Stimulated activated memory B cell treated with anti-CD40 and anti-IgM and Interleukin-4, amounts not matched to agents 10 μg/mL and 1 μg/mL and 100 μg/mL, for 72 hours (primary cell): ENCODE measurements at places on chromosomes 3 and 15.

GRCh38 chr3:40009991-40010390 is 200.6 kb downstream of the MYRIP start:
- no peak for ATAC-seq

- no peak for ATAC-seq
These were observed 666.6 kb upstream of the UBE2E2 start for GRCh38 chr3:22536541-22536940.

DNA sequence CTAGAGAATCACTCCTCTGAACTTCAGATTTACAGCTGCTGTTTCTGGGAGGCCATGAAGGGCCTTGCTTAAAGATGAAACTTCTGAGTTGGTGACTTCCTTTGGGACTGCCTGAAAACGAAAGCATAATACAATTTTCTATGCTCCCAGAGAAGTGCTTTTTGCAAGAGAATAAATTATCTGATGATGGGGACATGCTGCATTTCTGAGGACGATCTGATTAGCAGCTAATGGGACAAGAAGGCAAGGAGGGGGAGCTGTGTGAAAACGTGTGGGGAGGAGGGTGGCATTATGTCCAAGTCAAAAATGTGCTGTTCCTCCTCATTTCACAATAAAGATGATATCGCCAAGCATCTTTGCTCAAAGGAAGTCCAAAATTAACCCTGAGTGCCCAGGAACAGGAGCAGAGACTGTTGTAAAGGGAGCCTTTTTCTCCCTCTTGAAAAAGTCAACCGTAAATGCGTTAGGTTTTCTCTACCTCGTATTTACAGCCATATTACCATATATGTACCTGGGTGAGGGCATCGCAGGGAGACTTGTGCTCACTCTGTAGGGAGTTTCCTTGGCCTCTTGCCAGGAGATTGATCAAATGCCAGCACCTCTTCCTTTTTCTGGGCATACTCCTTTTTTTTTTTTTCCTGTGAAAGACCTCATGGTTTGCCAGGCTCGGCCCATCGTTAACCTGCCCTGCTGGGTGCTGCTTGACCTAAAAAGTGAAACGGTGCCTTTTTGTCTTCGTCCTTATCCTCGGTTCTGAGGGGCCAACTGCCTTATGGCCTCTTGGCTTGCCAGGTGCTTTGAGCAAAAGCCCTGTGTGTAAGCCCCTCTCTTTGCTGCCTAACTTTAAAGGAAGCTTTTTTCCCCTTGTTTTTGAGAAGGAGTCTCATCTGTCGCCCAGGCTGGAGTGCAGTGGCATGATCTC is 11.5 kb downstream of the ITPR1 start:
- ATAC-seq = no peak

DNA sequence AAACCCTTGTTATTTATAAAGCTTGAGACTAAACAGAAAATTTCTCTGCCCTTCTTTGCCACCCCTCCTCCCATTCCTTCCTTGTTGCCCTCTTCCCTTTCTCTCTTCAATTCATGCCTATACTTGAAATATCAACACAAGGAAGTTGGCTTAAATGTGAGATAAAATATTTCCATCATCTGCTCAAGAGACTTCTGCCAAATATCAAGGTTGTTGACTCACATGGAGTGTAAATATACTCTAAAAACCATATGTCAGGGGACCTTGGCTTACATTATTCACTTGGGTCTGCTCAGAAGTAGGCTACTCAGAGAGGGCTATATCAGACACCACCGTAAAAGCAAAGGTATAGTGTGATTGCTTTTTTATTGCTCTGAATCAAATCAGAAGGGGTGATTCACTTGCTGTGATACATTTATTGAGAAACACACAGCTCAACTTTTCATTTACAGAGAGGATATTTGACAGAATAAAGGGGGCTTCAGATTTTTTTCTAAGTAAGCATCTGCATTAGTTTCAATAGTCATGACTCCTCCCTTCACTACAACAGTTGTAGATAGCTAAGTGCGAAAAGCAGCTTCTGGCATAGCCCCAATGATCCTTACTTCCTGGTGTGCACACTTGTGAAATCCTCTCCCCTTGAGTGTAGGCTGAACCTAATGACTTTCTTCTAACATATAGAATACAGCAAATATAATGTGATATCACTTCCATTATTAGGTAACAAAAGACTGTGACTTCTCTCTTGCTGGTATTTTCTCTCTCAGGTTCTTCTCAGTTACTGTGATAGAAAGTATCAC is 386.2 kb downstream of the EFHB start:
- ATAC-seq = no peak

DNA sequence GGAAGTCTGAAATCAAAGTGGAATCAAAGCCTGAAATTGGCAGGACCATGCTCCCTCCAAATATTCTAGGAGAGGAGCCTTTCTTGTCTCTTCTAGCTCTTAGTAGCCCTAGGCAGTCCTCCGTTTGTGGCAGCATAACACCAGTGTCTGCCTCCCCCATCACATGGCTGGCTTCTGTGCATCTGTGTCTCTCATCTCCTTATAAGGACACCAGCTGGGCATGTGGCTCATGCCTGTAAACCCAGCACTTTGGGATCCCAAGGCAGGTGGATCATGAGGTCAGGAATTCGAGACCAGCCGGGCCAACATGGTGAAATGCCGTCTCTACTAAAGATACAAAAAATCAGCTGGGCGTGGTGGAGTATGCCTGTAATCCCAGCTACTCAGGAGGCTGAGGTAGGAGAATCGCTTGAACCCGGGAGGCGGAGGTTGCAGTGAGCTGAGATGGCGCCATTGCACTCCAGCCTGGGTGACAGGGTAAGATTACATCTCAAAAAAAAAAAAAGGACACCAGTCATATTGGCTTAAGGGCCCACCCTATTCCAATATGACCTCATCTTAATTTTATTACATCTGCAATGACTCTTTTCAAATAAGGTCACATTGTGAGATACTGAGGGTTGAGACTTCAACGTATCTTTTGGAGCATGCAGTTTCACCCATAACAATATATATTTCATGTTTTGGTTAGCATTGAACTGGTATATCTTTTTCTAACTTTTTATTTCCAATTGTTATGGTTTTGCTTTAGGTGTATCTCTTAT is 148.0 kb upstream of the TPM1 start:
- no peak for ATAC-seq

DNA sequence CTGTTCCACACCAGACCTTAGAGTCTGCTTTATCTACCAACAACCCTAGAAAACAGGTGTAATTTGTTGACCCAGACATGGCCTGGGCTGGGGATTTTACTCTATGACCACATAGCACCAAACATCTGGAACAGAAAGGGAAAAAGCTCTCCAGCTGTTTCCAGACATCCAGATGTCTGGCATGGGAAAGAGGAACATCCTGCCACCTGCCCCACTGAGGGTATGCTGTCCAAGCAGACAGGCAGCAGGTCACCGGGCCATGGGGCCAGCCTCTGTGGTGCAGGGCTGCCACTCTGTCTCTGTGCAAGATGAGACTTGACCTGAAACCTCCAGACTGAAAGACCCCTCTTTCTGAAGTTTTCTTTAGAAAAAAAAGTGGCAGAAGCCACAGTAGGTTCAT is 359.3 kb upstream of the ICE2 start:
- ATAC-seq = no peak

GRCh38 chr3:182789371-182789770 is 3.9 kb upstream of the ATP11B start:
- ATAC-seq = no peak

GRCh38 chr3:16363636-16364035 is 98.6 kb downstream of the OXNAD1 start:
- ATAC-seq = no peak

DNA sequence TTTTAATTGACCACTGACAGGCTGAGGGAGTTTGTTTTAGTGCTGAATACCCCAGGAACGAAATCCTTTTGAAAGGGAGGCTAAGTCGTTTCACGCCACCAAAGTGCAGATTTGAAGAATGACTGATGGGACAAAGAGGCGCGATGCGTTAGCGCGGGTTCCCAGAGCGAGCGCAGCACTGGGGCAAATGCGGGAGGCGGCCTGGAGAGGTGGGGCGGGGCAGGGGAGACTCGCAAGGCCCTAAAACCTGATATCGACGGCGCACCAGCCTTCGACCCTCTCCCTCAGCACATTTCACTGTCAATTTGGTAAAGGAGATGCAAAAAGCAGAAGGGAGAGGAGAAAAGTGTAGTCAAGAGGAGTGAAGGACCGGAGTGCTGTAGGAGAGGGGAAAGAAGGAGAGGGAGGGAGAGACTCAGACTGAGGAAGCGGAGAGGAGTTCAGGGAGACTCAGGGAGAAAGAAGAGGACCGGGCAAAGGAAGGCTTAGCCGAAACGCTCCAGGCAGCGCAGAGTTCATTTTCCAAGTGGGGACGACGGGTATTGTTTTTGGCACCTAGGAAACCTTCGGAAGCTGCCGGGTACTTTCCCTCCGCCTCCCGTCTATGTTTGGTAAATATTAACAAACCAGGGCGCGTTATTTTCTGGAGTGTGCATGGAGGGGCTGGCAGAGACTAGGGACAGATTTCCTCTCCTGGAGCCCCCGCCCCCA is 3.8 kb upstream of the FOXB1 start:
- no peak for ATAC-seq

- ATAC-seq = no peak
These were observed 196.8 kb downstream of the GOLGA6L6 start for GRCh38 chr15:20344601-20345400.

- no peak for ATAC-seq
These were observed 37.5 kb downstream of the ARNT2 start for GRCh38 chr15:80441714-80442113.

DNA sequence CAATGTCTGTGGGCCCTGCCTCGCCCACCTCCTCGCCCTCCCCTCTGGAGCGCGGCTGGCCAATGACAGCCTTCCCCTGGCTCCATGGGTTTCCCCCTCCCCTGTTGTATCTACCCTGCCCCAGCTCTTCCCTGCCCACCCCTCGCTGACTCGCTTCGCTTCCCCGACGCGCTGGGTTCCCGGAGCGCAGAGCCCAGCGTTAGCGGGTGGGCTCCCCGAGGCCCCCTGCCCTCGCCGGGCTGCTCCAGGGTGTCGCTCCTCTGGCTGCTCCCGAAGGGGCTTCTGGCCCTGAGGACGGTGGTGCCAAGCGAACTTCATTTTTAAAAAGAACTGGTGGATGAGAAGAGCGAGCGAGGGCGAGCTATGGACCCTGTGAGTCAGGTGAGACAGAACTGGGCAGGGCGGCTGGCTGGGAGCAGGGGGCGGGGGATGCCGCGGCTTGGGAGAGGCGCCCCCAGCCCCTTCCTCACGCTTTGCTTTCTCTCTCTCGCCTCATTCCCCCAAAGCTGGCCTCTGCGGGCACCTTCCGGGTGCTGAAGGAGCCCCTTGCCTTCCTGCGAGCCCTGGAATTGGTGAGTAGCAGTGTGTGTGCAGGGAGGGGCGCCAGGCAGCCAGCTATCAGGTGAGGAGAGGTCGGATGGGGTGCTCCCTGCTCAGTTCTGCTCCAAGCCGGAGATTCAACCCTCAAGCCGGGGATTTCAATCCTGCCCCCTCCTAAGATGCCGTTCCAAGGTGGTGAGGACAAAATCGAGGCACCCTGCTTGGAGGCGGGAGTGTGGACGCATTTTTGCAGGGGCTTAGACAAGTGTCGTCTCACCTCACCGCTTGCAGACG is at the start of gene SYNPR:
SYNPR (plus strand) TSS at position 138 of the 834 bp plus-strand sequence.
- no peak for ATAC-seq

DNA sequence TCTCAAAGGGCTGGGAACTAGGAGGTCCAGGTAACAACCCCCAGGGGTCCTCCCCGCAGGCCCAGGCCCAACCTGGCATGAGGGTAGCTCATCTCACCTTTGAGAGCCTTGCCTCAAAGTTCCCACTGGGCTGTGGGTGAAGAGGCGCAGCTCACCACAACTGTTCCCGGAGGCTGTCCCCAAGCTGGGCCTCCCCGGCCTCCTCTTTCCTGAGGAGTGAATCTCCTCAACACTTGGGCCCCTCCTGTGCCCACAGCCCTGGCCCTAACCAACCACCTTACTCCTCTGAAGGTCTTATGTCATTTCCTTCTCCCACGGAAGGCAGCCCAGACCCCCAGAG is 27.5 kb upstream of the CORO2B start:
- ATAC-seq = no peak

- no peak for ATAC-seq
These were observed 38.7 kb downstream of the RTP4 start for GRCh38 chr3:187406927-187407326.

DNA sequence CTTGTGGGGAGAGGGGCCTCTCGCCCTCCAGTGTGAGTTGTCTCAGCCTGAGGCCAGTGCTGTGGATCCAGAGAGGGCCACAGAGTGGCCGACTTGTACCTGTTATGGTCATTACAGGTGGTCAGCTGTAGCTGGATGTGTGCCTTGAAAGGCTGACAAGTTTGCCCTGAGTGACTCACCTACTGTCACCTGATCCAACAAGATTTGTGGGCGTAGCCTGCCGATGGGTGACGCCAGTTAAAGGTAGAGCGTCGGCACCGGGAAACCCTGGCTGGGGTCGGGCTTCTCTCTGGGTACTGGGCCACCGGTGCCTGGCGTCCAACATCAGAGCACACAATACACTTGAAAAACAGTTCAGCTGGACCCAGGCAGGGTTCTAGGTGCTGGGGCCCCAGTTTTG is 2.8 kb upstream of the ISG20 start:
- no peak for ATAC-seq

GRCh38 chr3:36546226-36546625 is 165.9 kb downstream of the STAC start:
- ATAC-seq = no peak

GRCh38 chr15:27059610-27060202 is 88.7 kb downstream of the GABRG3 start:
- ATAC-seq = peak; percentile 51

DNA sequence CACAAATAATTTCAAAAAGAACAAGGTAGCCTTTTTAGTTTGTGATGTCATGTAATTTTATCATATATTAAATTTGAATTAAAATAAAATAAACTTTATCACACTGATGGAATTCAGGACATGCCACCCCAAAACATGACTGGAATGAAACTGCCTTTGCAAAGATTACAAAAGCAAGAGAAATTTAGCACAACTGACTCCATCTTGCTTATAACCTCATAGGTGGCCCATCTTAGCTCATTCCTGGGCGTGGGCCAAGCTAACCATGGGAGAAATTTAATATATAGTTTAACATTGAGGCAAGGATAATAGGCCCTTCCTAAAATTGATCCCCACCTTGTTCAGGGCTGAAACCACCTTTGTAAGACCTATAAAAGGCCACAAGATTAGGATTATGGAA is 235.6 kb downstream of the ZNF385D start:
- no peak for ATAC-seq

DNA sequence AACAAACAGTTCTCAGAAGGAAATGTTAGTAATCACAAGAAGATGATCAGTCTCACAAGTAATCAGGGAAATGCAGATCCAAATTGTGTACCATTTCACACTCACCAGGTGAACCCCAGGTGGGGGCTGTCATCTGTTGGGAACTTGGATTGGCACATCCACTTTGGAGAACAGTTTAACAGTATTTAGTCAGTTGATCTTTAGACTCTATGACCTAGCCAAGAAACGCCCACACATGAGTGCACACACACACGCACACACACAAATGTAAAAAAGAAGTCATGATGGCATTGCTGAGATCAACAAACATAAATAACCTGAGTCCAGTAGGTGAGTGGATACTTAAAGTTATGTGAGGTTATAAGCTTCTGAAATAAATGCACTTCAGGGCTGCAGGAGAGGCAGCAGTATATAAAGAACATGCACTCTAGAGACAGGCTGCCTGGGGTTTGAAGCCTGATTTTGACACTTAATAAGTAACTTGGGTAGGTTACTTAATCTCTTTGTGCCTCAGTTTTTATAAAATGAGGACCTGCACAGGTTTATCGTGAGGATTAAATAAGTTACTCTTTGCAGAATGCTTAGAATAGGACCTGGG is 17.7 kb downstream of the ACVR2B start:
- ATAC-seq = no peak

GRCh38 chr3:172993412-172993811 is 147.6 kb downstream of the SPATA16 start:
- ATAC-seq = no peak
